ENCODE measurements at places on chromosomes 2 and 18. TPM values are rescaled to one million over a fixed set of nuclear protein-coding genes. Genes with fewer than 3 reads are reported as not detected.

DNA sequence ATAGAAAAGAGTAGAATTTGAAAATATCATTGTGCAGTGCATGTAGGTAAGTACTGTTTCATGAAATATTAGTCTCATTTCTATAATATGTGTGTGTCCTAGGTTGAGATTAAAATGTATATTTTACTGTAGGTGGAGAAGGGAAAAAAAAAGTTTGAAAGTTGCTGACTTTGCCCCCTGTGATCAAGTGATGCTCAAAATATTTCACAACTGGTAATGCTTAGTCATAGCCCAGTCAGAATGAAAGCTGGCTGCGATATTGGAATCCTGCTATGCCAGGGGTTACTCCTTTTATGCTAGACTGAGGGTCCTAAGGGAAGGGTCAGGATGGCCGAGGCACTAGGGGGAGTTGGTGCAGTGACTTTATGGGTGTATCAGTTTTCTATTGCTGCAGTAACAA is 19.5 kb upstream of the CFAP36 start:
- DNase-seq: no peak

GRCh38 chr2:232835687-232836208 is 34.3 kb upstream of the SNORC start:
- DNase-seq: no peak

GRCh38 chr2:66435549-66435875 is 587 bp downstream of the MEIS1 start:
- peak; percentile 70 for DNase-seq

DNA sequence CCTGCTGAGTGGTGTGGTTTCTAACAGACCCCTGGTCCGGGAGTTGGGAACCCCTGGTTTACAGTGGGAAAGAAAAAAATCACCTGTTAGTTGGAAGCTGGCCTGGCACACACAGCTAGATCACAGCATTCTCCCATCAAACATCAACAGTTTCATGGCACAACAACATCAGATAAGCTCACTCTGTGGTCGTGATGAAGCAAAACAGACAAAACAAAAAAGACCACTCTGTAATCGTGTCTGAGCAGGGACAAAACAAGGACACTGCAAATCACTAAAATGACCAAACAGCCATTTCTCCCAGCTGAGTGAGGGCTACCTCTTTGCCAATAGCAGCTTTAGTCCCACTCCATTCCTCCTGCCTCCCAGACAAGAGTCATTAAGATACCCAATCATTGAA is 9.0 kb upstream of the IMPACT start:
- no peak for DNase-seq

DNA sequence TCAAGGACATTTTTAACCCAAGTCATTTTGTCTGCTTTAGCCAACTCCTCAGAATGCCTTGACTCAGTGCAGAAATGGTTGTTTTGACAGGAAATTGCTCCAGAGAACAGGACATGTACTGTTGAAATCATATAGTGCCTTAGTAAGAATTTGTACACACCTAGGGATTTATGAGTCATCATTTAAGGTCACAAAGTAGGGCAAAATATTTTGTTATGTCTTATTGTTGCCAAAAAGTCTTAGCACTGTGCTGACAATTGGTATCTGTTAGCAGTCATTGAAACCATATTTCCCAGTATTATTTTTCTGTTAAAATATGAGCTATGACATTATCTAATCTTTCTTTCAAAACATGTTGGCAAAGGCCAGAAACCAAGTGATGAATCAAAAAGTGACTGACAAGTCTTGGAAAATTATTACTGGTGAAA is 104.5 kb downstream of the OSBPL6 start:
- no peak for DNase-seq

DNA sequence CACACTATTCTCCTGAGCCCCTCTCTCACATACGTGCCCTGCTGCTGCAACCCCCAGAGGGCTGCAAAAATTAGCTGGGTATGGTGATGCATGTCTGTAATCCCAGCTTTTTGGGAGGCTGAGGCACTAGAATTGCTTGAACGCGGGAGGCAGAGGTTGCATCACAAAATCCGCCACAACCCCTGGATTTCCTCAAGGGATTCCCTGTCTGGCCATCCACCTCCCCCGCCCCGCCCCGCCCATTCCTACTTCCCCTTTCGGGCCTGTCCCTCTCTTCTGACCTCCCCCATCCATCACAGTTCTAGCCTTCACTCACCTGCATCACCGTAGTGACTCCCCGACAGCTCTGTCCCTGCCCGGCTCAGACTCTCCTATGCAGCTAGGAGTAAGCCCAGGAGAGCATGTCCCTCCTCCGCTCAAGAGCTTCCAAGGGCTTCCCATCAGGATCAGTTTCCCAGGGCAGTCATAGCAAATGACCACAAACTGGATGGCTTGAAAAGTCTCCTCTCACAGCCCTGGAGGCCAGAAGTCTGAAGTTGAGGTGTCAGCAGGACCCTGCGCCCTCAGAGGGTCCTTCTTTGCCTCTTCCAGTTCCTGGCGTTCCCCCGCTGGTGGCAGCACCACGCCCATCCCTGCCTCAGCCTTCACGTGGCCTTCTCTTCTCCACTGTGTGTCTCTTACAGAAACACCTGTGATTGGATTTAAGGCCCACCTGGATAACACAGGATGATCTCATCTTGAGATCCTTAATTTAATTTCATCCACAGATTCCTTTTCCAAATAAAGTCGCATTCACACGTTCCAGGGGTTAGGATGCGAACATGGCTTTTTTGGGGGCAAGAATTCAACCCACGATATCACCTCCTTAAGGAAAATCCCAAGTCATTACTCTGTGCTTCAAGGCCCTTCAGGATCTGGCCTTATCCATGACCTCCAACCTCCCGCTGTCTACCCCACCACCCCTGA is 58.5 kb downstream of the HS1BP3 start:
- DNase-seq: no peak

DNA sequence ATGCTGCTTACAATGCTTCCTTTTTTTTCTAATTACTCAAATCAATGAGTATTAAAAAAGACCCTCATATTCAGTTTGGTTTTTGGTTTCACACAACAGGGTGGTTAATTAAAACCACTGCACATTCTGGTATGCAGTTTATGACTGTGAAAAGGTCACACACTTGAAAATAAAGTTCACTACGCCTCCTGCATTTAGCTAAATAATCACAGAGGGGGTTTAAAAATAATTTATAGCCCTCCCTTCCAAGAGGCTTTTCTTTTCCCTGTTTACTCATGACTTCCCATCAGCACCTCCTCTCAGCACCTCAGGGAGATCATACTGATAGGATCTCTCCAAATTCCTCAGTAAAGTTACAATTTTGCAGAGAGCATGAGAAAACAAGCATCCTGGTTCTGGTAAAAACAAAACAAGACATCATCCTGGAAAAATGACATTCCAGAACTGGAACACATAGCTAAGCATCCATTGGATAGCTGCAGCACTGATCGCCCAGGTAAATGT is 129.5 kb upstream of the TMEM200C start:
- no peak for DNase-seq

DNA sequence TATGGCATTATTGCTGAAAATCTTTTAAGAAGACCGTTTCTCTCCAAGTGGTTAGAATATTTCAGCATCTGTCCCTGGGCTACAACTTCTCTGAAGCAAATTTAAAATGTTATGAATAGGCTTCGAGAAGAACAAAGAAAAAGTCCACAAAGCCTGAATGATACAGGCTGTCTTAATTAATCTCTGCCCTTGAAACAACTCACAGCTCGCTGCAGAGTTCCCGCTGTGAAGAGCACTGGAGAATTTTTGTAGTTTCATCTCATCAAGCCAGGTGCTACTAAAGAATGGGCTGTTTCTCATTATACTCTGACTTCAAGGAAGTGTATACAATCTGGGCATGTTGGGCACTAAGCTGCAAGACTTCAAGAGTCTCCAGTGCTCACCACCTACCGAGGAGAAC is 67.6 kb downstream of the LAMA1 start:
- no peak for DNase-seq

DNA sequence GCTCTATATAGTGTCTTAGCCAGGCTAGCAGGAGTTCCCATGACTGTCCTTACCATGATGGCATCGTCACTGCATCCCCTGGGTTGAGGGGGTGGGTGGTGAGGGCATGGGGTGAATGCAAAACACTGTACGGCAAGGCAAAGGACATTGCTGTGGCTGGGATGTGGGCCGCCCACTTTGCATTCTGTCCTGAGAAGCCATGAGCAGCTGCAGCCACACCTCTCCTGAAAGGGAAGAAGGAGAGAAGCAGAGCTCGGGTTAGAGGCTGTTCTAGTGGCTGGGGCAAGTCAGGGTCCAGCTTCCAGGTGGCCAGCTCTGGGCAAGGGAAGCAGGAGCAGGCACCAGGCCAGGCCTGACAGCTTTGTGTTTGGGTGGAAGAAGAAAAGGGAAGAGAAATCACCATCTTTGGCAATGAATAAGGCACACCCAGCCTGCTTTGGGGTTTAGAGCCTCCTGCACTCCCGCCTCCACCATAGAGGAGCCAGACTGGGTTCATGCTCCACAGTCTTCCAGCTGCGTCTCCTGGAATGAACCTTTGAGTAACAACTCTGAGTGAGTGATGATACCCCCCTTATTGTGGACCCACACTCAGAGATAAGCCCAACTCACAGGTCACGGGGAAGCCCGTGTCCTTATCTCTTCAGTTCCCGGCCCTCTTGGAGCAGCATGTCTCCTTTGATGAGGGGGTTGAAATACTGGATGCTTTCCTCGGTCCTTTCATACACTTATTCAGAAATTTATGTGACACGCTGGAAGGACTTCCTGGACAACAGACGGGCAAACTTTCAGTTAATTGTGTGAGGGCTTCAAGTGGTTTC is 63.4 kb downstream of the INPP4A start:
- DNase-seq: no peak

GRCh38 chr2:45505138-45505537 is 105.9 kb downstream of the SRBD1 start:
- no peak for DNase-seq

The REG3G gene
- not detected for total RNA-seq

The PRKAG3 gene
- 2.5 TPM for total RNA-seq

The WDCP gene
- 7.1 TPM for total RNA-seq

The EFR3B gene
- total RNA-seq: 4.9 TPM

The ASIC4 gene
- total RNA-seq: 0.49 TPM

The FBLN7 gene
- total RNA-seq: 4.0 TPM
